Right ventricle myocardium inferior (tissue), 1 donor: ENCODE measurements at places on chromosomes 16 and 17. TPM values are rescaled to one million over a fixed set of nuclear protein-coding genes. Genes with fewer than 3 reads are reported as not detected.

DNA sequence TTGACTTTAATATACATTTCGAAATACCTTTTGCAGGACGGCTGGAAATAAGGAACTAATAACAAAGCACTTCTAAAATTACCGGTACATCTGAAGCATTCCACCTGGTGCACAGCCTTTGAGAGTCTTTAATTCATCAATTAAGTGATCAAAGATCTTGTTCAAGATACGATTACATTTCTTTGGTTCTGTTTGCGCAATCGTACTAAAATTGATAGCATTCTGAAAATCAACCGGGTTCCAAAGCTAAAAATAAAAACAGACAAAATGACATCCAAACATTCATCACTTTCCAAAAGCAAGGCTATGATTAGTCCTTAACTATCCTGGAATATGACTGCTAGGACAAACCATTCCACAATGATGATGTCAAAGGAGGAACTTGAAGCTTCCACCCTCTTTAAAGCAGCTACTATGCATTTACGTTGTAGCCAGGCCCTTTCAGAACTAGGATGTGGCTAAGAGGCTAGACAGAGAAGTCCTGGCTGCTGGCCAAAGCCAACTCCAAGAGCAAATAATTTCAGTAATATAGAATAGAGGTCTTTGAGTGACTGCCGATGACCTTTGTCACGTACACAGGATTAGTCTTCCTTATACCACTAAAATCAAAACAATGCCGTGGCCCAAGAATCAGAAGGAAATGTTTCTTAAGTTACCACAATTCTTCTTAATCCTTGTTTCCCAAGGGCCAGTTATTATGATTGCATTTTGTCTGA lies 299.8 kb upstream of the PSMD7 start:
- no peak for DNase-seq

DNA sequence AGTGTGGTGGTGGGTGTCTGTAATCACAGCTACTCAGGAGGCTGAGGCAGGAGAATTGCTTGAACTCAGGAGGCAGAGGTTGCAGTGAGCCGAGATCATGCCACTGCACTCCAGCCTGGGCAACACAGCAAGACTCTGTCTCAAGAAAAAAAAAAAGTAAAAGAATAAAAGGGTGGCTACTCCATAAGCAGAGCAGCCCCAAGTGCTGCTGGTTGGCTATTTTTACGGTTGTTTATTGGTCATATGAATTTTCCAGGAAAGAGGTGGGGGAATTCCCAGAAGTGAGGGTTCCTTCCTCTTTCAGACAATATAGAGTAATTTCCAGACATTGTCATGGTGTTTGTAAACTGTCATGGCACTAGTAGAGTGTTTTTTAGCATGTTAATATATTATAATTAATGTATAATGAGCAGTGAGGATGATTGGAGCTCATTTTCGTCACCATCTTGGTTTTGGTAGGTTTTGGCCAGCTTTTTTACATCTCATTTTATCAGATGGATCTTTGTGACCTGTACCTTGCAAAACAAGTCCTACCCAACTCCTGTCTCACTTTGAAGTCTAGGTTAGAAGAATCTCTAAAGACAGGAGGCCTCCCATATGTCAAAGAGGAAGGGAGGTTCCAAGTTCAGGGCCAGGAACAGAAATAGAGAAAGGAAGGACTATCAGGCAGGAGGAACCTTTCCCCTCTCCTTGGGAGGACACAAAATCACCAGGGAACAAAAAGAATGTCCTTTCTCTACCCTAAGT lies 39.1 kb downstream of the HOXB1 start:
- DNase-seq = no peak

Gene ABCA6
- 25.7 TPM for total RNA-seq

- peak; percentile 77 for DNase-seq
These were observed 61.0 kb upstream of the RBL2 start for GRCh38 chr16:53372992-53373871.

Gene SHBG
- 0.35 TPM for total RNA-seq

GRCh38 chr16:19722981-19723380 lies 4.9 kb downstream of the IQCK start:
- DNase-seq = no peak

Gene CACNG5
- not detected for total RNA-seq
